ENCODE measurements at places on chromosomes 4 and X.

GRCh38 chr4:11446155-11446811 lies 17.6 kb upstream of the HS3ST1 start:
- DNase-seq, result no peak

- no peak for DNase-seq
Measured at GRCh38 chrX:106168107-106168506, at the start of gene PWWP3B. Gene PWWP3B, plus strand, starts transcription at chrX:106168305. Its CDS starts 37,128 bp downstream, at chrX:106205433.

DNA sequence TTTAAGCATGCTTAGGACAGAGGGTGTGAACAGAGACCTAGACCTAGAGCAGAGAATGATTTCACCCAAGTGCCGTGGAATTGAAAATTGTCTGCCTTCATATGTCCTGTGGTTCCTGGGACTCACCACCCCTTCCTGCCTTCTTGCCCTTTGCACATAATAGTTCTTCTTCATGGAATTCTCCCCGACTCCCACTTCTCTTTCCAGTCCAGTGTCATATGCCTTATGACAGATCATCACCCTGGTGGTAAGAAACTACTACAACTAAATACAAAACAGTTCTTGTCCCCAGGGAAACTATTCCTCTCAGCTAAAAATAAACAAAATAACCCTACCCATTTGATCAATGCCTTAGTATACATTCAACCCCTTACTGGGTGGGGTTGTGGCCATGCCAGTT lies 43.3 kb downstream of the BMPR1B start:
- DNase-seq, result no peak

GRCh38 chrX:106177982-106178321 lies 9.8 kb downstream of the PWWP3B start:
- no peak for DNase-seq

GRCh38 chr4:910366-911091 lies 21.6 kb downstream of the GAK start:
- DNase-seq, result no peak

DNA sequence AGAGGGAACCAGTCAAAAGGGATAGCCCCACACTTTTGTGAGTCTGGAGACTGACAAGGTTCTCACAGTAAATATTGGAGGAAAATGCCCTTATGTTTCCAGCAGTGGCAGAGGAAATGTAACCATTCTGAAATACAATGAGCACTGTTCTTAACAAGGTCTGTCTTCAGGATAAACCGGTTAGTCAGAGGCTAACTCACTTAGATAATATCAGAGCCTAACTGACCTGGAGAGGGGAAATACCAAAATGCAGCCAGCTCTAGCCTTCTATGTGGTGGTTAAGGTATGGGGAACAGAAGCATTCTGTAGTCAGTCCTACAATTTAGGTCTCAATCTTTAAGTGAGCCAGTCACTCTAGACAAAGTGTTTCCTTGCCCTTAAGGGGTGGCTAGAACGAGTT lies 70.8 kb downstream of the TBCK start:
- peak; percentile 19 for DNase-seq

- DNase-seq, result no peak
Measured at GRCh38 chr4:6524436-6524835, 50.6 kb upstream of the MAN2B2 start.

GRCh38 chr4:19739101-19739651 lies 512.5 kb upstream of the SLIT2 start:
- no peak for DNase-seq

GRCh38 chr4:16019649-16020048 lies 56.7 kb upstream of the FGFBP2 start:
- no peak for DNase-seq

DNA sequence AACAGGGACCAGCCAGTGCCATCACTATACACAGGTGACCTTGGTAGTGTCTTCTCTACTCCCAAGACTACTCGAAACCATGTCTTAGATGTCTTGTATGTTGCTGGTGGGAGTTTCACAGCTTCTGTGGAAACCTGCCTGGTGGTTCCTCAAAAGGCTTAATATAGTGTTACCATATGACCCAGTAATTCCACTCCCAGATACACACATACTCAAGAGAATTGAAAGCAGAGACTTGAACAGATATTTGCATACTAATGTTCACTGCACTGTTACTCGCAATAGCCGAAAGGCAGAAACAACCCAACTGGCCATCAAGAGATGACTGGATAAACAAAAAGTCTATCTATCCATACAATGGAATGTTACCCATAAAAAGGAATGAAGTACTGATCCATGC lies 3.1 kb downstream of the TFDP3 start:
- no peak for DNase-seq

DNA sequence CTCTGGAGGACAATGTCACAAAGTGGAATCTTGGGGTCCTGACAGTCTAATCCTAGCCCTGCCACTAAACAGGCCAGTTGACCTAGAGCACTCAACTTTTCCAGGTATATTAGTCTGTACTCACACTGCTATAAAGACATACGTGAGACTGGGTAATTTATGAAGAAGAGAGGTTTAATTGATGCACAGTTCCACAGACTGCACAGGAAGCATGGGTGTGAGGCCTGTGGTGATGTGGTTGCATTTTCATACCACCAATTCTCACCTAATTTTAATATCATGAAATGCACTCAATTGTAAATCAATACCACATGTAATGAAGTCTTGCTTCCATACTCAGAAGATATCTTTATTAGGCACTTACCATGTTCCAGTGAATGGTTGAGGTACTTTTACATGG lies 192.0 kb downstream of the HS6ST2 start:
- DNase-seq, result no peak

DNA sequence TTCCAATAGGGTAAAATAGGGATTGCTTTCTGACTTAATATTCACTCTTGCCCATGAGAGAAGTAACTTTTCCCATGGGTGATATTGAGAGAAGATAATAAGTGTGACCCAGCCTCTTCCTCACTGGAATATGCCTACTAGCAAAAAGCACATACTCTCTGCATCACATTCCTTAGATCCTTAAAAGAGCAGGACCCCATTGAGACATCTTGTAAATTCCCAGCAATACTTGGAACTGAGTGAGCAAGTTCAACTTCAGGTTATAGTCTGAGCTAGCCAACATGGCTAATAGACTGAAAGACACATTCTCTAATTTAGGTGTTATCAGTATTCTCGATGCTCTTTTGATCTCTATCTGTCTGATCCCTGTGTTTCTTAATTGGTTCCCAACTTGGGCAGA lies 1372.3 kb downstream of the STIM2 start:
- DNase-seq, result no peak

DNA sequence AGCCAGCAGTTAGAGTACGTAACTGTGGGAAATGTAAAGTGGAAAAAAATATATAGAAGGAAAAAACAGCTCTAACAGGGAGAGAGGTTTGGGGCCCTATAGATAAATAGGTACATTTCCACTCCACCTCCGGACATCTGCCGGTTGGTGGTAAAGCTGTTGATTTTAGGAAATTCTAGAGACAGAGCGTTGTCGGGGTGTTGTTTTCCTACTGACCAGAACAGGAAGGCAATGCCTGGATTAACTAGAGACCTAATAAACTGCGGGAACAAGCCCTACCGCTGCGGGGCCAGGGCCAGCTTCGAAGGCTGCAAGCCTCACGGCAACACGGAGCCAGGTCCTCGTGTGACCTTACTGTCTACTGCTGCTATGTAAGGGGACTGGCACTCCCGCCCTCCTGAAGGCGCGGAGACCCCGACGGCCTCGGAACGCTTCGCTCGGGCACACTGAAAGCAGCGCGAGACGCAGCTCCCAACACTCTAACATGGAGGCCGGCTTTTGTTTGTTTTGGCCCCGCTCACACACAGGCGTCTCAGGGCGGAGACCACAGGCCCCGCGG lies 702 bp upstream of the CDKN2AIP start:
- DNase-seq, result peak; percentile 92
